ENCODE measurements at places on chromosomes 12 and 14.

GRCh38 chr14:57486767-57487379 is 6.8 kb downstream of the CCDC198 start:
- DNase-seq, result no peak

- no peak for DNase-seq
Measured at GRCh38 chr12:31843398-31844095, 114.7 kb upstream of the AMN1 start.

GRCh38 chr12:28096649-28097048 is 93.6 kb upstream of the CCDC91 start:
- no peak for DNase-seq

DNA sequence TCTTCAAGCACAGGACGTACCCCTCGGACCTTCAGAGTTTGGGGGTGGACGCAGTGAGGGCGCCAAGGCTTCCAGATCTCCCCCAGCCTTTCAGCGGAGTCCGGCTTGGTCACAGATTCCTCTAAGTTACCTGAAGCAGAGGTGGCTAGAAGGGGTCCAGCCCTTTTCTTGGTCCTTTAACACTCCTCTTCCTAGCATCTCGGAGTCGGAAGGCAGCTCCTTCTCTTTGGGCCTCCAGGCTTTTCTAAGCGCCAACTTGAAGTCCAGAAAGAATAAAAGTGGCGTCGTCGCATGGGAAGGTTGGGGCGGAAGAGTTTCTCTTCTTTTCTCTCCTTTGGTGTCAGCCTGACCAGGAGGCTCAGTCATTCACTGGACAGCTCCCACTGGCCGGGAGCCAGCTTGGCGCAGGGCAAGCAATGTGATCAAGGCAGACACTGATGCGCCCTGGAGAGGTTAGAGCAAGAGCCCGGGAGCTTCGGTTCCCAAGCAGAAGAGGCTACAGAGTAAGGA is 9.6 kb downstream of the OR6S1 start:
- no peak for DNase-seq

GRCh38 chr12:68749861-68750260 is 3.9 kb downstream of the SLC35E3 start:
- DNase-seq, result no peak

DNA sequence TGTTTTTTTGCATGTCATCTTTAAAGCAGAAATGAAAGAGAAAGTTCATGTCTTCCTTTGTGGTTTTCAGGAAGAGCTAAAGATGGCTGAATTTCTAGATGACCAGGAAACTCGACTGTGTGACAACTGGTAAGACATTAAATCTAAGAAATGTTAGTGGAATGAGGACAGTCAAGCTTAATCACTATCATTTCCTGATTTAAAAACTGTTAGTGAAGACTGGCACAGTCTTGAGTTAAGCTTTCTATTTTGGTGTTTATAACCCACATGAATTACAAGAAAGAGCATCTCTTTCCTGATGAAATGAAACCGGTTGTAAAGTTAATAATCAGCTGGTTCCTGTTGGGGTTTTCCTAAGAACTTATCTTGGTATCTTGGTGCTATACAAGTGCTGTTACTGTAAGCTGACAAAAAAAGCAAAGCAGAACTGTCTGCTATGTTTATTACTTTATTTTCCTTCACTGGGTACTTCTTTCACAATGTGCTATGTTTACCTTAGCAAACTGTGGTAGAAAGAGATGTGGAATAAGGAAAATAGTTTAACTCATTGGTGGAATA is 5.2 kb downstream of the TRAFD1 start:
- no peak for DNase-seq

DNA sequence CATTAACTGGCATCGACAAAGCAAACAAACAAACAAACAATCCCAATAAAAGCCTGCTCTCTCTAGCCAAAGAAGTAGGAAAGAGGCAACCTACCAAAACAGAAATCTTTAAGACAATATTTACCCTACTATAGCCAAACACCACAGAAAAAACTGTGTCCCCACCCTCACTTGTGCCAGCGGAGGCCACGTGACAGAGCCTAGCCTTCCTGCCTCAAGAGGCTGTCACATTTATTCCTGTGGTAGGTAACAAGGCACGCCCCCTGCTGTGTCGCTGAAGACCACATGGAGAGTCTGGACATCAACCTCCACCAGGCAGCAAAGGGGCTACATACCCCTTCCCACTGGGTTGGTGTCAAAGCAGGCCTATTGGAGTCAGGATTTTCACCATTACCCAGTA is 148.1 kb downstream of the LMNTD1 start:
- DNase-seq, result no peak

GRCh38 chr14:88746052-88746451 is 46.7 kb downstream of the EML5 start:
- no peak for DNase-seq

- DNase-seq, result no peak
Measured at GRCh38 chr12:82415402-82415801, 57.1 kb downstream of the METTL25 start.

DNA sequence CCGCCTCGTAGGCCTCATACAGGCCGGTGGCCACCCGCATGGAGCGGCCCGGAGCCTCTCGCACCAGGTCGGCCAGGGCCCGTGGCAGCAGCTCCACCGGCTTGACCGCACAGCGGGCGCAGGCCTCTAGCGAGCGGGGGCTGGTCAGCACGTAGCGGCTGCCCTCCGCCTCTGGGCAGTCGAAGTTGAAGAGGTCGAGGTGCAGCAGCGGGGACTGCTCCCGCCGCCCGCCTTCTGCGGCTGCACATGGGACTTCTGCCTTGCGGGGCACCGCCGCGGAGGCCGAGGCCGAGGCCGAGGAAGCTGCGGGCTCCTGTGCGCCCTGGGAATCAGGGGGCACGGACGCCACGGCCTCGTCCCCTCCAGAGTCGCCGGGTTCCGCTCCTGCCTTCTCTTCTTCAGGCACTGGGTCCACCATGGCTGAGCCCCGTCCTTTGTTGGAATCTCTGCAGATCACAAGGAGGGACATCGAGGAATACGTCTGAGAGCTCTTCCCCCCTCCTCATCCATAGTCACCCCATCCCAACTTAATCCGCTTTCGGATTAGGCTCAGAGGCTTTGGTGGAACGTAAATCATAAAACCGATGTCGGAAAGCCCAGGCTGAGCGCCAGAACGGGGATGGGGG is 1.4 kb downstream of the CCDC177 start:
- DNase-seq, result no peak

DNA sequence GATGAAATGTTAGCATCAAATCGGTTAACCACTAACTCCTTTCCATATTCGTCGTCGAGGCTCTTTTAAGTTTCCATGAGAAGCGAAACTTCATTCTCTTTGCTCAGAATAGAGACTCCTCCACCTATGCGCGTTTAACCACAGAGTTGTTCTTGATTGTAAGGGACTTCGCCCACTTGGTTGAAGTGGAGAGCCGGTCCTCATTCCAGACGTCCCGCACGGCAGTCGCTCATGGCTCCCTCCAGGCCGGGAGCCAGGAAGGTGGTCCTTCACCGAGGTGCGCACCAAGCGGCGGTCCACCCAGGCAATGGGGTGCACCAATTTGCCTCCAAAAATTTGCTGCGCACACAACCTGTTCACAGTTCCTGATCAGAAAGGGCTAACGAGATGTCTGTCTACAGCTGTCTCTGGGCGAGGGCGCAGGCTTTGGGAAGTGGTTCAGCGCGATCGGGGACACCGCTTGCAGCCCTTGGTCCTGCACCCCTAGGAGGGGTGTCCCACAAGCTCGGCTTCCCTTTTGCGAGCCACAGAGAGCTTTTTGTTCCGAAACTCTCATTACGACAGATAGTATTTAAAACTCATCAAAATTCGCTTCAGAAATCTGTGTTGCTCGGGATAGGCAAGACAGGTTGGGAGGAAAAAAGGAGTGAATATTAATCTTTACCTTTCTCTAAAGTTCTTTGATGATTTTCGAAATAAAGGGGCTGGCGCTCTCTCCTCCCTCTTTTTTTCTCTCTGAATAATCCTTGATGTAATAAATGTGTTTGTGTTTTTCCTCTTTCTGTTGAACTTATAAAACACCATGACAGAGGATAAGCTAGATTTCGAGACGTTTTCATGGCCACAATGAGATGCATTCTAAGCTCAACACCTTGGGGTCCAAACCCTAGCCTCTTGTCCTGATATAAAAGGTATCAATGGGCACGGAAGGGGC is 6.4 kb upstream of the ALX1 start:
- no peak for DNase-seq

DNA sequence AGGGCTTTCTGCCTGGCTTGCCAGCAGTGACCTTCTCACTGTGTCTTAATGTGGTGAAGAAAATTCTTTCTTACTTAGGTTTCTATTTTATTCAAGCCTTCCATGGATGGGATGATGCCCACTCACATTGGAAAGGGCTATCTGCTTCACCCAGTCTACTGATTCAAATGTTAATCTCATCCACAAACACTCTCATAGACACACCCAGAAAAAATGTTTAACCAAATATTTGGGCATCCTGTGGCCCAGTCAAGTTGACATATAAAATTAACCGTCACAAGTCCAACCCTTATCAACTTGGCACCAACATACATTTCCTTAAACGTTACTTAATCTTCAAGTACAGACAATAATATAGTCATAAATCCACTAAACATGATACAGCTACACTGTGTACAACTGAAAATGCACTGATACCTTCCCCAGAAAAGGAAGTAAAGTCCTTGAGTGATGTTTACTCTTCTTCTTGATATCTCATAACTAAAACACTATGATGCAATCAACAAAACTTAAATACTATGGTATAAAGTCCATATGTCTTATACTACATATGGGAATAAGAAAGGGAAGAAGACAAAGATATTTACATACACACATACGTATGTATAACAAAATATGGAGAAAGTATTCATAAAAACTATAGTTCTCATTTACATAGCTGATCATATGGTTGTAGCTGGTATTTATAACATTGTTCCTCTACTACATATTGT is 394.7 kb upstream of the NOVA1 start:
- DNase-seq, result no peak

- no peak for DNase-seq
Measured at GRCh38 chr14:79833781-79834180, 377.5 kb downstream of the DIO2 start.

- DNase-seq, result no peak
Measured at GRCh38 chr12:19200261-19200660, 70.7 kb downstream of the PLEKHA5 start.

DNA sequence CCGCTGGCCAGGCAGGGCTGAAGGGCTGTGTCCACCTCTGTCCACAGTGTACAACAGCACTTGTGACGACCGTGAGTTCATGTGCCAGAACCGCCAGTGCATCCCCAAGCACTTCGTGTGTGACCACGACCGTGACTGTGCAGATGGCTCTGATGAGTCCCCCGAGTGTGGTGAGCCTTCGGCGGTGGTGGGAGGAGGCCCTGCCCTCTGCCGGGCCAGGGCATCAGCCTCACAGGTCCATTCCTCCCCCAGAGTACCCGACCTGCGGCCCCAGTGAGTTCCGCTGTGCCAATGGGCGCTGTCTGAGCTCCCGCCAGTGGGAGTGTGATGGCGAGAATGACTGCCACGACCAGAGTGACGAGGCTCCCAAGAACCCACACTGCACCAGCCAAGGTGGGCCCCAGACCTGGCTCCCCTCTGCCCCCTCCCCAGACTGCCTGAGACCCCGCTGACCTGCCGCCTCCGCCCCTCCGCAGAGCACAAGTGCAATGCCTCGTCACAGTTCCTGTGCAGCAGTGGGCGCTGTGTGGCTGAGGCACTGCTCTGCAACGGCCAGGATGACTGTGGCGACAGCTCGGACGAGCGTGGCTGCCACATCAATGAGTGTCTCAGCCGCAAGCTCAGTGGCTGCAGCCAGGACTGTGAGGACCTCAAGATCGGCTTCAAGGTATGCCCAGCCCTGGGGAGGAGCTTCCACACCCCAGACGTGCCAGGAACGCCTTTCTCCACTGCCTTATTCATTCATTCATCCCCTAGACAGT is 20.8 kb upstream of the NXPH4 start:
- DNase-seq, result no peak

- DNase-seq, result no peak
Measured at GRCh38 chr14:96357216-96357615, 5.9 kb downstream of the ATG2B start.

GRCh38 chr12:51886021-51886710 is 1.7 kb upstream of the ANKRD33 start:
- no peak for DNase-seq

GRCh38 chr12:102618197-102618877 is 138.0 kb upstream of the IGF1 start:
- DNase-seq, result no peak

GRCh38 chr14:94593376-94593748 is 12.1 kb downstream of the SERPINA5 start:
- no peak for DNase-seq

DNA sequence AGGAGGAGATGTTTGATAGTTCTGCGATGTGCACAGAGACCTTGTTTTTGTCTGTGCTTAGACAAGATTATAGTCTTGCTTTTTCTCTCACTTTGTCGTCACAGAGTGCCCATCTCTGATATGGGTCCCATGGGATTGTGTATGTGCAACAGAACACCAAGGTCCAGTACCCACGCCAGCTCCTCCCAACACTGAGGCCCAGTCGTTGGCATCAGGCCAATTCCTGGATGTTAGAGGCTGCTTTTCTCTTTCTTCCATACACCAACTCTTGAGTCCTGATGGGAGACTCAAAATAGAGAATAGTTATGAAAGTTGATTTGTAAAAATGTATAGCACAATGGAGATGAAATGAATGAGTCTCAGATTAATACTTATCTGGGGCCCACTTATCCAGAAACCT is 22.7 kb upstream of the PRMT8 start:
- DNase-seq, result no peak

DNA sequence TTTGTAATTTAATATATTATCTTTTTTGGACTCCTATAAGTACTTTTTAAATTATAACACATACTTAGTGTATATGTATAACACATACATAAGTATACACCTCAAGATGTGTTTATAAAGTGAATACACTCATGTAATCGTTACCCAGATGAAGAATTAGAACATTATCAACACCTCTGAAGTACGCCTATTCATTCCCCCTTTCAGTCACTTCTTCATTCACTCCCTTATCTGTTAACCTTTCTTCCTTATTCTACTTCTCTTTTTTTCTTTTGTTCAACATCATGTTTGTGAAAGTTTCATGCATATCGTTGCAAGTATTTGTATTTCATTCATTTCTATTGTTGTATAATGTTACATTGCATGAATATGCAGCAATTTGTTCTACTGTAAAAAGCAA is 98.5 kb downstream of the ARID2 start:
- DNase-seq, result no peak

GRCh38 chr12:98238515-98239130 is 276.8 kb upstream of the TMPO start:
- no peak for DNase-seq

DNA sequence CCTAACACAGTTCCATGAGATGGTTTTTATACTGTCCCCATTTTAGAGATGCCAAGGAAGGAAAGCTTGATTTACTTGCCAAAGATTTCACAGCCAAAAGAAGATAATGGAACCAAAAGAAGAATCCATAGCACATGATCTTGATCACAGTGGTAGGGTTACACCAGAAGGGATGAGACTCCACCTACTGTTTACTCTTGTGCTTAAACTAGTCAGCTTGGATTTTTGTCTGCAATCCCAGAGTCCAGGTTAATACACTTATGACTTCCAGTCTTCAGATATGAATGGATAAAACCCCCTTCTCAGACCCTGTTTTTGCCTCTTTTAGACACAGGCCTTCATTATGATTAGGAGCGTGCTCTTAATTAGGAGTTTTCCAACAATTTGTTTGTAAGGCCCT is 454.2 kb downstream of the AEBP2 start:
- no peak for DNase-seq
